NCI-H748 treated with DMSO at 0.1 percent for 48 hours (cell line): ENCODE measurements at places on chromosomes 5 and 9.

- DNase-seq = no peak
Observed at GRCh38 chr5:173800340-173800739, 87.8 kb upstream of the CPEB4 start.

GRCh38 chr9:70765946-70766345 lies 351.5 kb upstream of the KLF9 start:
- no peak for DNase-seq

GRCh38 chr9:132937463-132937901 lies 6.9 kb downstream of the TSC1 start:
- DNase-seq = no peak

- no peak for DNase-seq
Observed at GRCh38 chr9:20507431-20507830, 114.9 kb downstream of the MLLT3 start.

DNA sequence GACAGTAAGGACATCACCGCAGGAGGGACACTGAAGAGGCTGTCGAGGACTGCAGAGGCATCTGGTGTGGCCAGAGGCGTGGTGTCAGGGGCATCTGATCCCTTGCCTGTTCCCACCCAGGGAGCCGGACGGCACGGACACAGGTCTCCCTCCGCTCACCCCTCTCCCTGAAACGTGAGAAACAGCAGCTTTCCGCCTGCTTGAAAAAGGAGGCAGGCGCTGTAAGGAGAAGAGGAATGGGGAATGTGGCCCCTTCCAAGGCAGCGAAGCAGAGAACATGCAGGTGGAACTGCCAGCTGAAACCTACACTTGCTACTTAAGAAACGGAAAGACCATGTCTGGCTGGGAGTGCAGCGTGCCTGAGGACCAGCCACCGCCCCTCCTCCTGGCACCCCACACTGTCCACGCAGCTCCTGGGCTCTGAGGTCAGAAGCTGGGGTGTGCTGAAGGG lies 176.2 kb downstream of the GAPVD1 start:
- no peak for DNase-seq

GRCh38 chr5:1421521-1422341 lies 23.5 kb downstream of the SLC6A3 start:
- no peak for DNase-seq

GRCh38 chr5:15717001-15717400 lies 217.0 kb downstream of the FBXL7 start:
- DNase-seq = no peak

DNA sequence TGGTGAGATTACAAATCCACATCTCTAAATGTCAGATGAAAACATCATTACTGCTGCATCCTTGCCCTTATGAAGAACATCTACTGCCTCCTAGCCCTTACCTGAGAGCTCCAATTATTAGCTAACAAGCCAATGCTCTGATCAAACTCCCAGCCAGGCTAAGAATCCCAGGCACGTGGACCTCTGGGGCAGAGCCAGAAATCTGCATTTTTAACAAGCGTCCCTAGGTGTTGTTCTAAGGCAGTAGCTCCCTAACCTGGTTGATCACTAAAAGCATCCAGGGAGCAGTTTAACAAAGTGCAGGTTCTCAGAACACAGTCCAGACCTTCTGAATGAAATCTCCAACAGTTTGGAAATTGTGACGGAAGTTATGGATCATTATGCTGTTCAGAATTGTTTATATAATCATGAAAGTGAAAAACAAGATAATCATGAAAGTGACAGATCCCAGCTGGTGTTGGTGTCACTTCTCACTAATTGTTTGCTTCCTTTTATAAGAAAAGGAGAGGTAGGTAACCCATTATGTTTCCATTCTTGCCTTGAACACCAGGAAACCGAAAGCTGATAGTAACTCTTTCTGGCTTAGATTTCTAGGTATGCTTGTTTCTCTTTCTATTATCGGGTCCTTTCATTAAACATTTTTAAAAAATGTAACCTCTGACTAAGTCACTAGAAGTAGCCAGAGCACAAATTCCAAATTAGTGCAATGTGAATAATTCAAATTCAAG lies 216.5 kb upstream of the NR4A3 start:
- no peak for DNase-seq

GRCh38 chr9:112063151-112063550 lies 111.9 kb downstream of the SUSD1 start:
- no peak for DNase-seq

DNA sequence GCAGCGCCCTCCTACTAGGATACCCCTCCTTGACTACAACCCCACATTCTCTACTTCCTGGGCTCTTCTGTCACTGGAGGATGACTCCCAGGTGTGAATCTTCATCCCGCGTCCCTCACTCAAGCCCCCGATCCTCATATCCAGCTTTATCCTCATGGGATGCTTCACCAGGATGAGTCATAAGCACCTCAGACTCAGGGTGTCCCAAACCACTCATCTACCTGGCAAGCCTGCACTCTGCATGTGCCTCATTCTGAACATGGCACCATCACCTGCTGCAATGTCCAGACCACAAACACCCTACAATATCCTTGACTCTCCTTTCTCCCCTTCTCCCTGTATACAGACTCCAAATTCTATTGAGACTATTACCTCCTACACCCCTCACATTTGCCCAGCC lies 1.5 kb upstream of the TGFBI start:
- no peak for DNase-seq

- no peak for DNase-seq
Observed at GRCh38 chr5:67795781-67796477, 419.6 kb upstream of the PIK3R1 start.

GRCh38 chr5:96919754-96920197 lies 16.1 kb upstream of the LNPEP start:
- no peak for DNase-seq

GRCh38 chr5:123444016-123444415 lies 20.8 kb upstream of the CEP120 start:
- DNase-seq = no peak
